ENCODE measurements at places on chromosomes 16 and 17.

- DNase-seq: no peak
Observed at GRCh38 chr17:67260170-67260987, 15.4 kb upstream of the HELZ start.

- DNase-seq: no peak
Observed at GRCh38 chr17:28818819-28819221, 23.8 kb downstream of the FAM222B start.

- DNase-seq: no peak
Observed at GRCh38 chr16:85924675-85925074, 25.7 kb downstream of the IRF8 start.

GRCh38 chr16:66676599-66676998 lies 19.9 kb downstream of the CMTM4 start:
- DNase-seq: no peak

DNA sequence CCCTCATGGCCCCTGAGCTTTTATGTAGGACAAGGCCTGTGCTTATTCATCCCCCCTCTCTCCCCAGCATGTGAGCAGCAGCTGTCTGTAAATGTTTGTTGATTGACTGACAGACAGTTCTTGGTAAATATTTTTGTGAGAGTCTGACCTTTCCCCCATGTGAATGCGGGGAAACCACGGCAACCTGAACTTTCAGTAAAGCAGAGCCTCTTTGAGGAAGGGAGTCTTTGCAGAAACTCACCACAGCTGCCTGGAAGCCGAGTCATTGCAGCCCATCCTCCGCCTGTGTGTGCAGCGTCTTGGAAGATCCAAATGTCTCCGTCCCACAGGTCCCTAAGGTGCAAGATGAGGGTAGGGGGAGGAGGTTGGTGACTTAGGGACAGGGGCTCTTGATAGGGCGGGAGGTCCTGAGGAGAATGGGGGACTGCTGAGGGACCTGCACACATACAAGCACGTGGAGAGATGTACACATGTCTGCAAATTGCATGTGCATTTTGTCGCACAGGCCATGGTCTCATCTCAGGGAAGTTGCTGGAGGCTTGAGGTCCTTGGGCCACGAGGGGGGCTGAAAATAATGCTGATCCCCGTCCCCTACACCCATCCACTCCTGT lies 23.0 kb upstream of the IL21R start:
- DNase-seq: no peak

DNA sequence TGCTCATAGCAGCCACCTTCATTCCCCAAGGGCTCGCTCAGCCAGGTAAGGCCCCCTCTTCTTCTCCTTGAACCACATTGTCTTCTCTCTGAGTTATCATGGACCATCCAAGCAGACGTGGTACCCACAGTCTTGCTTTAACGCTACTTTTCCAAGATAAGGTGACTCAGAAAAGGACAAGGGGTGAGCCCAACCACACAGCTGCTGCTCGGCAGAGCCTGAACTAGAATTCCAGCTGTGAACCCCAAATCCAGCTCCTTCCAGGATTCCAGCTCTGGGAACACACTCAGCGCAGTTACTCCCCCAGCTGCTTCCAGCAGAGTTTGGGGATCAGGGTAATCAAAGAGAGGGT lies 272 bp downstream of the CCL2 start:
- no peak for DNase-seq

DNA sequence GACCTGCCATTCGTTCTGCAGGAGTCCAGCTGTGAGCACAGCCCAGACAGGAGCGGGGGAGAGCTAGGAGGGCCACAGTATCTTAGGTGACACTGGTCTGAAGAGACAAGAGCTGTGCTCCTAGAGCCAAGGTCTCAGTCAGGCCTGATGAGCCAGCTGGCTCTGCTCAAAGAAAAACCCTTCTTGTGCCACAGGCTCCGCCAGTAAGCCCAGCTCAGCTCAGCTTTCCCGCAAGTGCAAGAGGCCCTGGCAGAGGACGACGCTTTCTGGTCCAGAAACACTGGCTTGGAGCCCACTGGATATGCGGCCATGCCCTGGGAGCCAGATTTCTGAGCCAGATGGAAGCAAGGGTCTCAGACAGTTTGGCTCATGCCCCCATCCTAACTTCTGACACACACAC lies 23.9 kb downstream of the PEMT start:
- DNase-seq: no peak

DNA sequence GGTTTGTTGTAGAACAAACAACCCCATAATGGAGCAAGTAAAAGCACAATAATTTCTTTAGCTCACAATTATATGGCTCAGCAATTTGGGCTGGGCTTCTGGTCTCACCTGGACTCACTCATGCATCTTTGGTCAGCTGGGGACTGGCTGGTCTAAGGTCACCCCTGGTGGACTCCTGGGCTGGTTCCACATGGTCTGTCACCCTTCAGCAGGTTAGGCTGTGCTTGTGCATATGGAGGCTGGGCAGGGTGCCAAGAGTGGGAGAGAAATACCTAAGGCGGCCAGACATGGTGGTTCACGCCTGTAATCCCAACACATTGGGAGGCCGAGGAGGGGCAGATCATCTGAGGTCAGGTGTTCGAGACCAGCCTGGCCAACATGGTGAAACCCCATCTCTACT lies 27.0 kb upstream of the SMURF2 start:
- no peak for DNase-seq

DNA sequence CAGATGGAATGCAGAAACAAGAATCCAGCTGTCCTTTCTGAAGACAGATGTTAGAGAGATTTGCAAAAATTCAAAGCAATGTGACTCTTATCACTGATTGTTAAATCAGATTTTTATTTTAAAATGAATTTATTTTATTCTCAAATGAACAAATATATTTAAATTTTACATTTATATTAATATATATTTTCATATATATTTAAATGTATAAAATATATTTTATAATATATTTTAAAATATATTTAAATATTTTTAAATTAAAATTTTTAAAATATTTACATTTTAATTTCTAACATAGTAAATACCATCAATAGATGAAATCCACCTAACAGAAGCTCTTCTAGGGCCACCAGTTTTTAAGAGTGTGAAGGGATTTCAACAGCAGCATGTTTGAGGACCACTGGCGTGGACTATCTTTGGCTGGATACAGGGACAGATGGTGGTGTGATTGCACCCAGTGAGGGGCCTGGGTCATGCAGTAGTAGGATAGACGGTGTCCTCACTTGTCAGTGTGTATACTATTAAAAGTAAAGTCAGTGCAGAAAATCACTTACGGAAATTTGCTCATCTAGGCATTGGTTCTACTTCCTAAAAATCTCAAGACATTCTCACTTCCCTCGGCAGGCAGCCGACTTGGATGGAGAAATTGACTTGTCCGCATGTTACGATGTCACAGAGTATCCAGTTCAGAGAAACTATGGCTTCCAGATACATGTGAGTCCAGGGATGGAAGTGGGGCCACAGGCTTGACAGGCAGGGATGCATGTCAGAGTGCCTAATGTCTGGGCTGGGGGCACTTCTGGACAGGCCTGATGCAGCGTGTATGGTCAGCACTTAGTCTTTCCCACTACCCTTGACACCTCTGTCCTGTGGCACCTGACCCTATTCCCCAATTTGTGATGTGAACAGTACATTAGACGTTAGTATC lies 56.3 kb downstream of the PLD6 start:
- no peak for DNase-seq

DNA sequence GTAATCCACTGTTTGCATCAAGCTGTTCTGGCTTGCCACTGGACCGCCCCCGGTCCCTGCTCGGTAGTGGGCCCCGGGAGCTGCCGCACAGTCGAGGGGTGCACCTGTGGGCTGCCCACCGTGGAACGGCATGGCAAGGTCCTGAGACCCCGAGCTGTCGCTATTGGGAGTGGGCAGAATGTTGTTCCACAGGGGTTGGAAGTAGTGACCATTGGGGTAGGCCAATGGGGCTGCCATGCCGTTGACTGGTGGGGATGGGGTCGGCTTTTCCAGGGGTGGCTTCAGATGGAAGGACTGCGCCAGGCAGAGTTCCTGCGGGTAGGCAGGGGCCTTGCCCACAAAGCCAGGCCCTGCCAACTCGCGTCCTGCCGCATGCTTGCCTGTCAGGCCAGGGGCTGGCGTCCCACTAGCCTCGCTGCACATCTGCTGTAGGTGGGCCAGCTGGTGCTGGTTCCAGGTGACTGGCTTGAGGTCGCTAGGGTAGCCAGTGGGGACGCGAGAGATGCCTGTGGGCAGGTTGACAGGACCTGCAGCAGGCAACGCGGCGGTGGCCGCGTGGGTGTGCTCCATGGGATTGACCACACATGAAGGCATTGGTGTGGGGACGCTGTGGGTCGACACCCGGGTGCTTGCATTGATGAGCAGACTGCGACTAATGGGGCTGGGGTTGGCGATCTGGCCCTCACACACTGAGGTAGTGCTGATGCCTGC lies 14.8 kb downstream of the TRAF4 start:
- no peak for DNase-seq

DNA sequence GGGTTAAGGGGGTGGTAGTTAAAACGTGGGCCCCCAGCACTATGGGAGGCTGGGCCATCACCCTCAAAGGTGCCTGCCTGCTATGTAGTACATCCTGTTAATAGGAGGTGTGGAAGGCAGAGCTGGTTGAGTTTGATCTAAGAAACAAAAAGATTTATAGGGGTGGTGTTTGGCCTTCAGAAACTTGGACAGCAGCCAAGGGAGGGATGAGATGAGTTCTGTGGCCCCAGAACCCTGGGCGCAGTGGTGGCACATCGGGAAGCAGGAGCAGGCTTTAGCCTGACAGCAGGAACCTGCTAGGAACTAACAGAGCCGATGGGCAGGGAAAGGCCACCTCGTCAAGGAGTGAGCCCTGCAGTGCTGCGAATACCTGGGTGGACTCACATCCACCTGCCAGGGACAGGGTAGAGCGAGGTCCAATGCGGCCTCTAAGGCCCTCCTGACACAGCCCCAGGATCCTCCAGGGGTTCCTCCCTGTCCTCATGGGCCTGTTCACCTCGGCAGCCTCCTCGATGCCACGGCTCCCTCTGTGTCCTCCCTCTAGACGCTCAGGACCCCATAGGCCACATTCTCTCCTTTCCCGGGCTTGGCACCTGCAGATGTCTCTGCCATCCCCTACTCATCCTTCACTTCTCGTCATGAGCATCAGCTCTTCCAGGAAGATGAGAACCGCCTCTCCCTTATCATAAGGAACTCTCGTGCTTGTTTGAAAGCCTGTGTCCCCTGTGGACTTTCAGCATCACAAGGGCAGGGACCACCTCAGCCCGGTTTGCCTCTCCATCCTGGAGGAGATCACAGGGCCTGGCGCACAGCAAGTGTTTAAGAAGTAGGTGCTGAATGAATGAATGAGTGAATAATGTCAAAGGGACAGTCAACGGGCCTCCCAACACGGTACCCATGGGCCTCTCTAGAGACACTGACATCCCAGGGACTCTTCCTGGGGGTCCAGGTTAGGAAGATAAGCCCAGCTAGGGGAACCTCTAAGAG lies 103.5 kb upstream of the TNRC6C start:
- no peak for DNase-seq

- no peak for DNase-seq
Observed at GRCh38 chr16:23048164-23048563, 101.1 kb downstream of the USP31 start.

GRCh38 chr16:24036038-24036543 lies 200.3 kb downstream of the PRKCB start:
- no peak for DNase-seq

DNA sequence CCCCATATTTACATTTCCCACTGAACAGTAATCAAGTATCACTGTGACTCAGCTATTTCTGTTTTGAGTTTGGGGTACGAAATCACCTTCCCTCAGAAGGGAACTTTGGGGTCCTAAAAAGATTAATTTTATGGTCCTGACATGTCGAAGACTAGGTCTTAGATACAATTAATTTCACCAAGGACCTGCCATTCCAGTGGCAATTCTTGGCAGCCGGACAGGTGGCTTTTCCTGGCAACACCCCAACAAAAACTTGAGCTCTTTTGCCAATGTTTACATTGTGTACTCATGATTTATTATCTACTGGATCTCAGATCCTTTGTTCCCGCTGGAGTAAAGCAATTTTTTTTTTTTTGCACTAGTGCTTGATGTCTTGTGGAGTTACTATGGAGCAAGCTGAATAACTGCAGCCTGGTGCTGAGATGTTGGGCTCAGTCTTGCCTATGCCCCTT lies 14.4 kb downstream of the SLFN5 start:
- no peak for DNase-seq

DNA sequence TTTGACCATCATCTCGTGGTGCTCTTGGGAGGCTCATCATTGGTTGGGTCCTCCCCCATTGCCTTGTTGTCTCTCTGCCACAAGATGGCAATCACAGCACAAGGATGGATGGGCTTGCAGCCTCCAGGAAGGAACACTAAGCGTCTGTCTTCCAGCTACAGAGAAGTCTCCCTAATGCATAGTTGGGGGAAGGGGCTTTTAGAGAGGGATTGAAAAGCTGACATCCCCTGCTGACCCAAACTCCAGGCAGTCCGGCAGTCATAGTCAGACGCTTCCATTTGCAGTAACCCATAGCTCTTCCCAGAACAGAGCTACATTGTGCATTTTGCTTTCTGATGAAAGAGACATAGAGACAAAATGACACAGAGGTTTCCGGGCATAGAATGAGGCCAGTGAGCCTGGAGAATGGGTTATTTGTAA lies 111.4 kb downstream of the UTP18 start:
- DNase-seq: peak; percentile 79

GRCh38 chr17:38417210-38417951 lies 10.9 kb upstream of the ARHGAP23 start:
- DNase-seq: no peak

- DNase-seq: no peak
Observed at GRCh38 chr17:34255841-34256240, 756 bp downstream of the CCL2 start.

DNA sequence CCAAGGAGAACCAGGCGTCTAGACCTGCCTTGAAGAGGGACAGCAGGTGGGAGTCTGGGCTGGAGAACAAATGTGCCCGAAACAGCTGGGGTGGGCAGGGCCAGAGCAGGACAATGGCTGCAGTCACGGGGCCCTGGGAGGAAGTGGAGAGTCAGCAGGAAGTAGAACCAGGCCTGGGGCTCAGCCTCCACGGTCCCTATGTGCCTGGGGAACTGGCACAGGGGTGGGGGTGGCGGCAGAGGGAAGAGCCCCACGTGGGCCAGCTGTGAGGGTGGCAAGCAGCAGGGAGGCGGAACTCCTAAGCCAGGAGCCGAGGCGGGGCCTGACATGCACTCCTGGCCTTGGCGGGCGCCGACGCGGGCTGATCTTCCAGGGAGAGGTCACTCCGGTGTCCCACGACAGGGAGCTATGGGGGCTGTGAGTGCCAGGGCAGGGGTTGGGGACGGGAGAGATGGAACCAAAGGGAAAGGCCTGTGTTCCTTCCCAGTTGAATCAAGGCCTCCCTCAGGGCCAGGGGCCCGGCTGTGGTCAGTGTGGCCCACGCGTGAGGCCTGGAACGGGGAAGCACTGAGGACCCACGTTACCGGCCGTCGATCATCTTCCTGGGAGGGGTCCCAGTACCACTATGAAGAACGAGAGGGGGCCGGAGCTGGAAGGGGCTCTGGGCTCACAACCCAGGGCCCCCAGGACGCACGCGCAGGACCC lies 42.7 kb downstream of the TIMM22 start:
- no peak for DNase-seq

- no peak for DNase-seq
Observed at GRCh38 chr16:8675183-8676159, 1.1 kb downstream of the ABAT start.

- no peak for DNase-seq
Observed at GRCh38 chr17:3988297-3989040, 24.2 kb upstream of the ATP2A3 start.

Measured in Karpas-422 (cell line).